ENCODE measurements at places on chromosomes 1 and 21.

DNA sequence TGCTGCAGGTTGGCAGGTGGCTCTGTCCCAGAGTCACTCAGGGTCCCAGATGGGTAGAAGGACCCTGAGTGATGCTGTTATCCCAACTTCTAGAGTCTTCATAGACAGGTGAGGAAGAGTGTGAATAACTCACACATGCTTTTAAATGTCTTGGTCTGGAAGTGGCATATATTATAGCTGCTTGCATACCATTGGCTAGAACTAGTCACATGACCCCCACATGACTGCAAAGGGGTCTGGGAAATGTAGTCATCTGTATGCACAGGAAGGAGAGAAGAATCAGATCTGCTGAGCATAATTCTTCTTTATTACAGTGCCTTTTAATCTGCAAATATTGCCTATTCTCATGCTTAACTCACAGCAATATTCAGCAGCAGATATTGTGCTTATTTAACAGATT is 28.2 kb upstream of the KLHDC7A start:
- DNase-seq, result no peak

DNA sequence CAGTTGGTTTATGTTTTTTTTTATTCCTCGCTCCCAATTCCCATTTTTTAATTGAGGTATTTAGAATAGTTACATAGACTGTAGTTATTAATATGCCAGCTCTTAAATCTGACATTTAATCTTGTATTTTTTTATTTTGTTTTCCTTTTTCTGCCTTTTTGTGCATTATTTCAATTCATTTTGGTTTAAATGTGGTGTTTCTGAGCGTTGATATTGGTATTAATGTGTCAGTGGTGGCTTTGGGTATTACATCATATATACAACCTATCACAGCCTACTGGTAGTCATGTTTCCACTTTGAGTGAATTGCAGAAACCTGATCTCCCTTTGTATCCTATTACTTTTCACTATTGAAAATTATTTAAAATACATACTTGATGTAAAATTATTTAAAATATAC is 1027.3 kb downstream of the KCNT2 start:
- no peak for DNase-seq

- no peak for DNase-seq
These were observed 67.7 kb upstream of the TNFSF18 start for GRCh38 chr1:173118404-173118803.

DNA sequence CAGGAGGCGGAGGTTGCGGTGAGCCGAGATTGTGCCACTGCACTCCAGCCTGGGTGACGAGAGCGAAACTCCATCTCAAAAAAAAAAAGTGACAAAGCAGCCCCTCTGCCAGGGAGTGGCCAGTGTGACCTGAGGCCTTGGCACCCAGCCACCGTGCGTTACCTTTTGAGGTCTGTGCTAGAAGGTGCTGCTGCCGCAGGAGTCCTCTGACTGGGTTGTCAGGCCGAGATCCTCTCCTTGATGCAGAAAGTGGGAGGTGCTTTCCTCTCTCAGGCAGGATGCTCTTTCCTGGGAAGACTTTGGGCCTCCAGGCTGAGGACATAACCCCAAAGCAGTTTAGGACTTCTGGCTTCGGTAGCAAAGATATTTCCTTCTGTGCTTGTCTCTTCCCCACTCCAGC is 280.5 kb upstream of the VAMP3 start:
- no peak for DNase-seq

DNA sequence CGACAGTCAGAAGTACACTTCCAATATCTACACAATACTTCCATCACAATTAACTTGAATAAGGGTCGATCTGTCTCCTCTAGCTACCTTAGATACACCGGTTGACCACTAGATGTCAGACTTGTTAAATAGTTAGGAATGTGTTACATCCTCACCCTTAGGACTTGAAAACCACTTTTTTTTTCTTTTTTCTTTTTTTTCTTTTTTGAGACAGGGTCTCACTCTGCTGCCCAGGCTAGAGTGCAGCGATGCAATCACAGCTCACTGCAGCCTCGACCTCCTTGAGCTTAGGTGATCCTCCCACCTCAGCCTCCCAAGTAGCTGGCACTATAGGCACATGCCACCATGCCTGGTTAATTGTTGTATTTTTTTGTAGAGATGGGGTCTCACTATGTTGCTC is 120.4 kb upstream of the GREM2 start:
- DNase-seq, result no peak
